ENCODE measurements at places on chromosomes 3 and 15. TPM values are rescaled to one million over a fixed set of nuclear protein-coding genes. Genes with fewer than 3 reads are reported as not detected.

The TEX9 gene
- total RNA-seq: 2.4 TPM

- no peak for DNase-seq
- no peaks in the 10 kb centered on the region for H3K27me3 ChIP-seq
- H3K4me1 ChIP-seq: peaks cover 63% of the 10 kb centered on the region
- H3K4me3 ChIP-seq: peak overlapping the region; percentile 2
Measured at GRCh38 chr3:25037049-25037547, 391.0 kb upstream of the RARB start.

The AADACL2 gene
- not detected for total RNA-seq

DNA sequence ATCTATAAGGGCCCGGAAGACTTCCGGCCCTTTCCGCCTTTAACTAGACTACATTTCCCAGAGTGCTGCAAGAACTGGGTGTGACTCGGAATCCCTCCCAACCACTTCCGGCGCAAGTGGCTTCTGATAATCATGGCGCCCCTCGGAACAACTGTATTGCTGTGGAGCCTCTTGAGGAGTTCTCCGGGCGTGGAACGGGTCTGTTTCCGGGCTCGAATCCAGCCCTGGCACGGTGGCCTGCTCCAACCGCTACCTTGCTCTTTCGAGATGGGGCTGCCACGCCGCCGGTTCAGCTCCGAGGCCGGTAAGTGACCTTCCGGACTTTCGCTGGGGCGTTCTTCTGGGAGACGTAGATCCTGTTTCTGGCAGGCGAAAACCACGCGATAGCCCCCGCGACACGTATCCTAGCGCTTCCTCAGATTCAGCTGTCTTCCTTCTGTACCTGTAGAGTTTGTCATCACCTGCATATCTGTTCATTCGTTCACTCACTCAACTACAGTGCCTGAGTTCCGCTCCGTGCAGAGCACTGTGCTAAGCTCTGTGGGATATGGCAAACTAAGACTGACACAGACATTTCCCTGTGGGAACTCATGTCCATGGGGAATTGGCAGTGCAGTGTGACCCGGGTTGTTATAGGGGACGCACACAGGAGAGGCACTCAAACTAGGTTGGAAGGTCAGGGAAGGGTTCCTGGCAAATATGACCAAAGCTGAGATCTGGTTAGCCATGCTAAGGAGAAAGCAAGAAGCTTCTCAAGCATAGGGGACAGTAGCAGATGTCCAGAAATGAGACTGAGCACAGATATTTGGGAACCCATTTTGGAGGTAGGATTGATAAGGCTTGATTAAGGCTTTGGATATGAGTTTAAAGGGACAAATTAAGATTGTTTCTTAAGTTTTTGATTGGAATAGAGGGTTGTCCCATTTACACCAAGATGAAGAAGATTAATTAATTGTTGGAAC is at the start of gene MRPS22:
Gene MRPS22, plus strand, starts transcription at position 126 of the 962 bp plus-strand sequence. Its CDS starts 7 bp downstream, at position 133.
- peaks cover 8% of the 10 kb centered on the region for H3K36me3 ChIP-seq
- peaks cover 4% of the 10 kb centered on the region for H3K4me1 ChIP-seq
- peak within 1 kb of the TSS; percentile 68 for H3K27ac ChIP-seq
- no peak for DNase-seq
- H3K4me3 ChIP-seq: peak within 1 kb of the TSS; percentile 34

GRCh38 chr15:44798826-44799225 is 62.5 kb downstream of the TRIM69 start:
- H3K27ac ChIP-seq: no peak overlapping the region
- H3K27me3 ChIP-seq: peaks cover 22% of the 10 kb centered on the region
- peaks cover 7% of the 10 kb centered on the region for H3K4me1 ChIP-seq
- no peaks in the 10 kb centered on the region for H3K36me3 ChIP-seq
- DNase-seq: no peak
- no peak overlapping the region for H3K4me3 ChIP-seq

All from chondrocyte (in vitro differentiated cells).